Substantia nigra (tissue), 51 donors: ENCODE measurements at places on chromosomes 12 and 14.

- no peak for DNase-seq
These were observed 110.4 kb upstream of the SCAF11 start for GRCh38 chr12:46100551-46101484.

DNA sequence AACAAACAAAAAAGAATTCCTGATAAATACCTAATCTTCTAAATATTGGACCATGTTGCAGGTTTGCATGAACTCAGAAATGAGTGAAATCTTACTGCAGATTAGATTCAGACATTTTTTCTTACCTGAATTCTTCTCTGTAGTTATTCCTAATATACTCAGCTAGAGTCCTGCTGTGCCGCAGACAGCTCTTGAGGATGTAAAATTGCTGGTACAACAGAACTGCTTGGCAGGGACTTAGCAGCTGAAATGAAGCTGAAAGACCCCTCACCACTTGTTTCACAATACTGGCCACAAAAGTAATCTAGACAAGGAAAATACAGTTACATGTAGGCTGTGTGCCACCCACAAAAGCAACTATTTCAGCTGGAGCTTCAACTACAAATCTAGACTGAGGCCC is 48.3 kb upstream of the KICS2 start:
- DNase-seq = no peak

GRCh38 chr14:75273272-75274049 is 5.2 kb upstream of the FOS start:
- no peak for DNase-seq

- DNase-seq = no peak
These were observed 57.1 kb downstream of the NUAK1 start for GRCh38 chr12:106081606-106082005.

GRCh38 chr14:62143245-62143644 is 381.0 kb downstream of the SNAPC1 start:
- no peak for DNase-seq

GRCh38 chr12:95640516-95640915 is 89.2 kb upstream of the USP44 start:
- DNase-seq = no peak

GRCh38 chr12:12817616-12818015 is 4.5 kb downstream of the DDX47 start:
- DNase-seq = no peak

DNA sequence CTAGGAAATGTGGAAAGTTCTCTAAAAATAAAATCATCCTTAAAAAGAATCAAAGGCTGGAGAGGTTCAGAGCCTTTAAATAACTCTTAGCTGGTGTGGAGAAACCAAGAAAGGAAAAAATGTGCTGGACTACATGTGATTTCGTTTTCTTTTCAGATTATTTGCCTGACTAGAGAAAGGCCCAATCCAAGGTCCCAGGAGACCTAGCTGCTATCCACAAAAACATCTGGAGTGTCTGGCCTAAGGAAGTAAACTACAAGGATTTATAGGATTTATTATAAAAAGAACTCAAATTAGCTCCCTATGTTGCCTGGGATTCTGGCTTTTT is 774 bp upstream of the TMEM30B start:
- DNase-seq = no peak

- DNase-seq = no peak
These were observed 7.4 kb upstream of the PLEKHG6 start for GRCh38 chr12:6303071-6303470.

GRCh38 chr12:101855976-101856375 is 21.4 kb upstream of the DRAM1 start:
- DNase-seq = no peak

GRCh38 chr12:16088421-16088820 is 177.3 kb downstream of the DERA start:
- DNase-seq = no peak

DNA sequence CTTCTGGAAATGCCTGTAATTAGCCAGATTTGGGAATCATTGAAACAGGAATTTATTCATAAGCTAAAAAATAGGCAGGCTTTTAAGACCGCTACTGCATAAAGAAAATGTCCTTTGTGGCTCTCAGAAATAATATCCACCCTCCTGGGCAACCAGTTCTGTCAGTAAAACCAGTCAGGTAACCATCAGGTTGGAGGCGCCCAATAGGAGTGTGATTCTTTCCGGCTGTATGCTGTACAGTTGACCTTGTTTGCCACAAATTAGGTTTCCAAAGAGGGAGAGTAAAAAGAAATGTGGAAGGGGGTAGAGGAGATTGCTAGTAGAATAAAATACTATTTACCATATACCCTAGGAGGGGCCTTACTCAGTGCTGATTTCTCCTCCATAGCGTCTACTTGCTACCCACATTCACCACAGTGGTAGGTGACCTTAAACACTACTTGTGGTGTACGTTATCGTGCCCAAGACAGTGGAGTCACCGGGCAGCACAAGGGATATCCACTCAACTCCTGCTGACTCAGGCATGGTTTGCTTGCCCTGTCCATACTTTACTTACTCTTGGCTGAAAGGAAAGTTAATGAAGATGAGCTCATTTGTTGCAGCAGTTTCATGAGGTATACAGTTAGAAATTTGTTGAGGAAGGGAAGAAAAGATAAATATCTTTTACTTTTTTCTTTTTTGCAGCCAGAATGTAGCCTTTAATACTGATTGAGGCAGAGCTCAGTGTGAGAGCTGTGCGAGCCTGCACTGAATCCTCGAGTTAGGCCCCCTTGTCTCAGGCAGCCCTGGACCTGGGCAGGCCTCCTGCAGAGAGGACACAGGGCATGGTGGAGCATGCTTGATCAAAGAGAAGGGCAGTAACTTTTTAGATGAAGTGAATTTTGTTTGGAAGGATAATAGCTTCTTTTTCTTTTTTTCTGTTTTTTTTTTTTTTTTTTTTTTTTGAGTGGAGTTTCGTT is 76.7 kb downstream of the DIP2B start:
- no peak for DNase-seq

DNA sequence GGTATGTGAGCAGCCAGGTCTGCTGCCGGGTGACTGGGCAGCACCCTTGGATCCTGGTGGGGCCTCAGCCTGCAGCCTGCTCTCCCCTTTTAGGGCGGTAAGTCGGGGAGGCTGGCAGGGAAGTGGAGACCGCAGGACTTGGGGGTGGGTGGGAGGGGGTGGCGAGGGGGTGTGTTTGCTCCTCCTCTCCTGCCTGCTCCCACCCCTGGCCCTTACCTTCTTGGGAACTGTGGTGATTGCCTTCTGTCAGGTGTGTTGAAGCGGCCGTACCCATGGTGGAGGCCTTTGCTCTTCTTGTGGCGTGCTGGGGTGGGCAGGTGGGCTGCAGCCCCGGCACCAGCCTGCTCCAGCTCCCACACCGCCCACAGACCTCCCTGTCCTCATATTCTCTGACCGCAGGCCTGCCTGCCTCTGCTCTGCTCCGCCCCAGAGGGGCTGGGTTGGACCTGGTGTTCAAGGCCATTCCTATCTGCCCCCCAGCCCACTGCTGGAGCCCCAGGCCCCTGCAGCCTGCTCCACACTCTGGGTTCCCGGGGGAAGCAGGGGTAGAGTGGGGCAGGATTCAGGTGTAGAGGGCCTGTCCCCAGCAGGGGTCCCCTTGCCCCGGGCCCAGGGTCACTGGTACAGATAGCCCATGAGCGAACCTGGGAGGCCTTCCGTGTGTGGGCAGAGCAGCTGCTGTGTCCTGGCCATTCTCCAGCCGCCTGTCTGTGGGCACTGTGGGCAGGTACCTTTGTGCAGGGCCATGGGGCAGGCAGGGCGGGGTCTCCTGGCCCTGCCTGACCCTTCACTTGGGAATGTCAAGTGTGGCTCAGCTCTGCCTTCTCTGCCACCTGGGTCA is 5.2 kb downstream of the TEDC1 start:
- DNase-seq = no peak

- DNase-seq = no peak
These were observed 144.3 kb downstream of the MED13L start for GRCh38 chr12:116133149-116133548.

DNA sequence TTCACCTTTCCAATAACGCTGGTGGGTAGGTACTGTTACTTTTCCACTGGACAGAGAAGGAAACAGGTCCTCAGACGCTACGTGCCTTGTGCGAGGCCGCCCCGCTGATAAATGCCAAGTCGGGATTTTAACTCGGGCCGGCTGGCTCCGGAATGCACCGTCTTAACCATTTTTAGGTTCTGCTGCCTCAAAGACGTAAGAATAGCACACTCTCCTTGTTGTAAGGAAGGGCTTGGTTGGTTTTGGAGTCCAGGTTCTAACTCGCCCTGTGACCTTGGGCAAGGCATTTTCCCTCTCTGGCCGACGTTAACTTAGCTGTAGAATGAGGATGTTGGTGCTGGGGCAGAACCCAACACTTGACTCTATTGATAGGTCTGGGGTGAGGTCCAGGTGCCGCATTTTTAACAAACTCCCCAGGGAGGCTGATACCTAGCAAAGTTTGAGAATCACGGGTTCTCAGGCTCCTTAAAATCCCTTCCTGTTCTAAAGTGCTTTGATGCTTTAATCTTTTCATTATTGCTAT is 814 bp downstream of the ANKRD13A start:
- no peak for DNase-seq

DNA sequence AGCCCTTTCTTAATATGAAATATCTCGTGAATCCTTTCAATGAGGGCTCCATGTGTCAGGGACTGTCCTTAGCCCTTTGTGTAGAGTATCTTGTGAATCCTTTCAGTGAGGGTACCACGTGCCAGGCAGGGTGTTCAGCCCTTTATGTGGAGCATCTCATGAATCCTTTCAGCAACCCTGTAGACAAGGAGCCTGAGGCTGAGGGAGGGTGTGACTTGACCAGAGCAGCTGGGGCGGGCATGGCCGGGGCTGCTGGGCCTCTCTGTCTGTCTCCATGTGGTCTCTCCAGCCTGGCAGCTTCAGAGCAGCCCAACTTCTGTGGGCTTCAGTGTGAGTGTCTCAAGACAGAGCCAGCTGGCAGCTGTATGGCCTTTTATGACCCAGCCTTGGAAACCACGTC is 140.2 kb downstream of the AACS start:
- DNase-seq = no peak

DNA sequence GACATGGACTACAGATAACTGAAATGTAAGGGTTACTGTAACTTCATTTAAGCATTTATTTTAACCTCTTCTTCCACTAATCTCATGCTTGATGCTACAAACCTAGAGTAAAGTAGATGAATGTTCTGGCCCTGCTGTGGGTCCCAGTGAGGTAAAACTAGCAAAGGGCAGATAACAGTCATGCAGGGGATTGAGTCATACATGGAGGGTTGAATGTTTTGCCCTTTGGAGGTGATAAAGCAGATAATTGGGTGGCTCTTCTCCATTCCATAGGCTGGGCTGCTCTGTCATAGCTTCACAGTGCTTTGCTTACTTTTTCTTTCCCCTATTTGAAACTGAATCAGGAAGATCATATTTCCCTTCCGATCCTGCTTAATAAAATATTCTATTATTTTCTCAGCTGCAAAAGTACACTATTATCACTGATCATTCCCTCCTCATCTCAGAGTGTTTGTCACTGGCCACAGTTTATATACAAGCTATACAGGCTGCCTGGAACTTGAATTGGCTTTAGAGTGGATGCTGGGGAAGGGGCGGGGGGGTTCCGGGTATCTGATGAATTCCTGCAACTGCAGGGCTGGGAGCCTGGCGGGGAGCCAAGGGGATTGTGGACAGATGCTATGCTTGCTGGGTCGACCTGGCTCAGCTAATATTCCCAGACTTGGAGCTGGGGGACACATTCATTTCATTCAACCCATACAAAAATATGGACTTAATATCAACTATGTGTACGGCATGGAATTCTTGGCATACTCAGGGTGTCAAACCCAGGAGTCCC is 235.1 kb downstream of the NRXN3 start:
- DNase-seq = no peak

GRCh38 chr14:54567224-54567638 is 303 bp downstream of the SAMD4A start:
- no peak for DNase-seq

DNA sequence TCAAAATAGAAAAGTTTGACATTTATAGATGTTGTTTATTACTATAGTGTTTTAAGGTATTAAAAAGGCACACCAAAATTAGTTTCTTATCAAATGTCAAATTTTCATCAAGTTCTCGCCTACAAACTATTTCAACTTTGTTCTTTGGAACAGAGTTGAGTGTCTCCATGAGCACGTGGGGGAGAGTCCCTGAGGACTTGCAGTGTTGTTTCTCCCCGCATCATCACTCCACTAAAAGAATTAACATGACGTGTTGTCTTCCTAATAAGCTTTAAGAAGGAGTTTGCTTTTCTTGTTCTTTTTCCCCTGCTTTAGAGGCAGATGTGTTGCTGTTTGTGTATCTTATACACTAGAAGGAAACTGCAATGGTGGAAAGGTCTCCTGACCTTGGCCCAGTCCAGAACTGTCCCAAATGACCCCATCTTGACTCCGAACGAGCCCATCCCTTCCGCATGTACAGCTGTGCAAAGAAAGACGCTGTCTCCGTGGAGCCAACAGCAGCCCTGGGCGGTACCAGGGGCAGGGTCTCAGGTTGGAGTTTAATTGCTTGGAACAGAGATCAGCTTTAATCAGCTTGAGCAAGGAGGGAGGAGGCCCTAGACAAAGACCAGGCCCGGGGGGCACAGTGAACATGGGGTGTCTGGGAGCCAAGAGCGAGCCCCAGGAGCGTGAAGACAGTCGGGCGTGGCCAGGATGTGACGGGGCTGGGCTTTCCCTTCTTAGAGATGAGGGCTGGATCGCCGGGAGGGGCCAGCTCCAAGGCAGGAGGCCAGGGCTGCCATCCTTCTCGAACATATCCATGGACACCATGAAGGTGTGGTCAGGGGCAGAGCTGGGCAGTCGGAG is 215.4 kb upstream of the RTL1 start:
- no peak for DNase-seq

GRCh38 chr14:70170976-70171375 is 17.8 kb downstream of the SLC8A3 start:
- DNase-seq = no peak

DNA sequence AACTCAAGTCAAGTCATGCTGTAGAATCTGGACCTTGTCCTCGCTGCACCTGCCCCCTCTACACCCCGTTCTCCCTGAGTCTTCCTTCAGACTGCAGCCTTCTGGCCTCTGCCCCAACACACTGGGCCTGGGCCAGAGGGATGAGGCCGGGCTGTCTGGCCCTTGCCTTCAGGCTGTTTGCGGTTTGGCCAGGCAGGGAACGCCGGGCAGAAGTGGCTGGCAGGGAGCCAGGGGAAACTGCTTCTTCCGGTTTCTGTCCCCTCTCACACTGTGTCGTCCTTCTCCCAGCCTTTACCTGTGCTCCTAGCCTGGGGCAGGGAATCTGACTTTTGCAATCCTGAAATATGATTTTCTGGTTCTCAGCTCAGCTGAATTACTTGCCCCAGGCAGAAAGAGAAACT is 13.5 kb downstream of the DGLUCY start:
- no peak for DNase-seq

DNA sequence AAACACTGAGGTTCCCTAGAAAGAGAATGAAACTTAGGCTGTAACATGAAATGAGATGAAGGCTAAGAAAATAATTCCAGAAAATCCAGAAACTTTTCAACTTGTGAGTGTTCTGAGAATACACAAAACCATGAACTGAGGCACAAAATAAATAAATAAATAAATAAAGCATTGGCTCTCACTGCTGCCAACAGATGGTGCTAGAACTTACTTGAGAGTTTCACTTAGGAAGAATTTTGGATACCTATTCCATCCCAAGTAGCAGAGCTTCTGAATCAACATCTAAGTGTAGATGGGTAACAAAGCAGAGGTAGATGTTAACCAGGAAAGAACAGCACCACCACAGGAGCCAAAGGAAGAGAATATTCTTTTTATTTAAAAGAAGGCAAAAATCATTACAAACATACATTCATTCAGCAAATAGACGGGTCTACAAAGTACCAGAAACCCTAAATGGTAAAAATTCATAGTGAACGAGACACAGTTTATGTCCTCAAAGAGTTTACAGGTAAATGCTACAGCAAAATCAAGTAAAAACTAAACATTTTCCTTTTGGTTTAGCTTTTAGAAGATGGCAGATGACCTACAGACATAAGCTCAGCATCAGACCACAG is 16.7 kb downstream of the EPS8 start:
- DNase-seq = no peak
